ENCODE measurements at places on chromosomes 6 and 20.
A peak's percentile ranks its signal among the peaks of the same experiment; 100 is the strongest.

- peak; percentile 88 for DNase-seq
Observed at GRCh38 chr6:166488076-166488685, 98.3 kb downstream of the RAMACL start.

DNA sequence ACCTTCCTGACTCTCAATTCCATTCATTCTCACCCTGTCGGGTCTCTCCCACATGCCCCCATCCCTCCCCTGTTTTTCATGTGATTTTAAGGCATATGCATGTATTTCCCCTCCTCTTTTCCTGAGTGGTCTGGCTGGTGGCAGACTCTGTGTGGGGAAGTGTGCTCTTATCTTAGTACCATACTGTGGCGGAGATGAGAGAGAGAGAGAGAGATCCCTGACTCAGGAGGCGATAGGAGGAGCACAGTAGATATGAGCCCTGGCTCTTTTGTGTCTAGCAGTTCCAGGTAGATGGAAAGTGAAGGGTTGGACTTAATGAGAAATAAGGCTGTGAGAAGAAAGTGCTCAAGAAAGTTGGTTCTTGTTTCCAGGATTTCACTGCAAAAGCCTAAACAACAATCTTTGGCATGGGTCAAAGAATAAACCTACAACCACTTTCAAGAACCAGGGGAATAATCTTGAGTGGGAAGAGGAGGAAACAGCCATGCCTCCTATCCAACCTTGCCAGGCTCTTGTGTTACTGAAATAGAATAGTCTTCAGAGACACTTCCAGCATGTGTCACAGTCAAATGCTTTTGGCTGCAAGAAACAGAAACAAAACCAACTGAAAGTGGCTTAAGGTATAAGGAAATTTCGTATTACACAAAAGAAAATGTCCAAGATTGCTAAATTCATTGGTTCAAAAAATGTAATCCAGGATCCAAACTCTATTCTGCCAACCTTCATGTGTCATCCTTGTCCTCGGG is 123.8 kb upstream of the MYLIP start:
- DNase-seq, result no peak

DNA sequence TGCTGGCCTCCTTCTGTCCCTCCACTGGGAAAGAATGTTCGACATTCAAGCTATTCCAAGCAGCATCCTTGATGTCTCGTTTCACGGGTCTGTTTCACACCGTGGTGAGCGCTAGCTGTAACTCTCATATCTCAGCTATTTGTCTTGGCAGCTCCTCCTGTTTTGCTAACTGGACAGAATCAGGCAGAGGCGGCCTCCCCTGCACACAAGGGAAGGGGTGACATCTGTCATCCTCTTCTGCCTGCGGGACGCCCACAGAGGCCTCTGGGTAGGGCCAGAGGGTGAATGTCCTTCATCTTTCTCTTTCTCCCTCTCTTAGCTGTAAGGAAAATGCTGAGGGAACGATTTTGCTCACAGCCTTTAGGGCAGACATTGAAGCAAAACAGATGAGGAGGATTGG is 232.8 kb upstream of the GMDS start:
- DNase-seq, result no peak

GRCh38 chr20:23320317-23320716 is 30.3 kb upstream of the NXT1 start:
- no peak for DNase-seq

GRCh38 chr20:15060265-15061060 is 723.1 kb upstream of the FLRT3 start:
- DNase-seq, result no peak

DNA sequence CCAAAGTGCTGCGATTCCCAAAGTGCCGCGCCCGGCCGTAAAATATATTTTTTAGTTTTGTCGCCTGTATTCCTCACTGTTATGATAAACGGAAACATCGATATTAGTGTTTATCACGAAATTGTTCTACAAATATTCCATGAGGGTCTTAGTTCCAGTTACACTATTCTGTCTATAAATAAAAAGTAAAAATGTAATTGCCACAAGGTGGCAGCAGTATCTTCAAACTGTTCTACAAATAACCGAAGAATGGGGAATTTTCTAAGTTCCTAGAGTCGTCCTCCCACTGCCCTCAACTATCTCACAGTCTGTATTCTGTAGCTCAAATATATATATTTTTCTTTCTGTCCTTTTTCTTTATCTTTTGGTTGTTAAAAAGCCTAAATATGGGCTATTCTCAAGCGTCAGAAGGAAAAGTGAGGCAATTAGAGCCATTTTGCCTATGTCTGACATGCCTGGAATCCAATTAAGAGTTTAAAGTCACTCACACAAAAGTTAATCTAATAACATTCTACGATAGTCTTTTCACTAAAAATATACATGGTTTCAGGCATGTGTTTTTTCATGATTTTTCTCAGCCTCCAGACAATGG is 14.2 kb upstream of the FAM162B start:
- DNase-seq, result peak; percentile 11

GRCh38 chr20:3041854-3042409 is 1.5 kb upstream of the GNRH2 start:
- DNase-seq, result no peak

GRCh38 chr6:31792761-31793171 is 2.8 kb downstream of the VARS1 start:
- DNase-seq, result no peak
